Sigmoid colon (tissue), 7 donors: ENCODE measurements at places on chromosomes 6 and 20. TPM values are rescaled to one million over a fixed set of nuclear protein-coding genes. Genes with fewer than 3 reads are reported as not detected.

GRCh38 chr6:28003661-28004060 lies 46.6 kb downstream of the OR2B6 start:
- no peak for DNase-seq

DNA sequence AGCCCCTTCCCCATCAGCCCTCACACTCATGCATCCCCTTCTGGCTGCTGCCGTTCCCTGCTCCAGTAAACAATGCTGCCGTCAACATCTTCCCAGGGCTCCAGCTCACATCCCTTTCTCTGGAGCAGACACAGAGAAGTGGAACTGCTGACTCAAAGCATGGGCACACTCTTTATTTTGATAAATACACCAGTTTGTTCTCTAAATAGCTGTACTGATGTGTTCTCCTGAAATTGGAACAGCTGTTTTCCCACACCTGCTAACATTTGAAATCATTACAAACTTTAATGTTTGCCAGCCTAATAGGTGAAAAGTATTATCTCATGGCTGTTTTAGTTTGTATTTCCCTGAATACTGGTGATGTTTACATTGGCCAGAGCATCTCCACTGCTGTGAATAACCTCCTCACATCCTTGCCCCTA lies 102.1 kb upstream of the NXT1 start:
- DNase-seq = no peak

DNA sequence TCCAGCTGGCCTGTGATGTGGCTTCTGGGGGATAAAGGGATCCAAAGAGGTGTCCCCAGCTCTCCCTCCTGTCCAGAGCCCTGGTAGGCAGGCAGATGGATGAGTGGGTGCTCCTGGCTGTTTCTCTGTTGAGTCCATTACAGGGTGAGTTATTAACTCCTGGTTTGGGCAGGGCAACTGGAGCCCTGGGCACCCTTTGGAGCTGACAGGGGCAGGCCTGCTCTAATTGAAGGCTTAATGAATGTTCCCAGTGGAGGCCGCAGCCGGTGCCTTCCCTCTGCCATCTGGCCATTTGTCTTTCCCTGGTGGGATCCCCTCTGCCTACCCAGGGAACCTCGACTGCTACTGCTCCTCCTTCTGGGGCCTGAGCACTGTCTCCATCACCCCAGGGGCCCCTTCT lies 44.7 kb upstream of the MLN start:
- no peak for DNase-seq

GRCh38 chr6:143322386-143322785 lies 128.1 kb downstream of the ADAT2 start:
- no peak for DNase-seq

- DNase-seq = no peak
These were observed 63.3 kb upstream of the SLC2A12 start for GRCh38 chr6:134115715-134116074.

- DNase-seq = no peak
These were observed 3.9 kb upstream of the LY6G6D start for GRCh38 chr6:31711233-31711632.

- DNase-seq = peak; percentile 62
These were observed 26.7 kb downstream of the NPEPL1 start for GRCh38 chr20:58719258-58719657.

GRCh38 chr6:2853769-2854395 lies 12.2 kb upstream of the SERPINB1 start:
- no peak for DNase-seq

DNA sequence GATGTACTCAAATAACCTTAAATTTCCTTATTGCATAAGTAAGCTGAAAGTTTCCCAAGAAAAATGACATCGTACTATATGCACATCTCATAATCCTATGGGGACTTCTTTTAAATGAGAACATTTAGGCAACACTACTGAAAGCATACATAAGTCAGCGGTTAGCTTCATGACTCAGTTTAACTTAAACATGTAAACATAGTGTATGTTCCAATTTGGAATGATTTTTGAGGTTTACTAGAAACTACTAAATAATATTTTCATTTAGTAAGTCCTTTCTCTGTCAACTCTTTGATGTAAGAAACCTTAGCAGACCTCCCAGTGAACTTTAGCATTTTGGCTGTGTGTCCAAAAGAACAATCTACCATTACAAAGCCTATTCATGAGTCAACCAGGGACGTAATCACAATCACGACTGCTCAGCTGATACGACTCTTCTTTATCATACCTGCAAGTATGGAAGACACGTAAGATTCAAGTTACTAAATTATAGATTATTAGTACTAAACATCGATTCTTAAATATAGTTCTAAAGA lies 19.3 kb downstream of the HIVEP2 start:
- no peak for DNase-seq

DNA sequence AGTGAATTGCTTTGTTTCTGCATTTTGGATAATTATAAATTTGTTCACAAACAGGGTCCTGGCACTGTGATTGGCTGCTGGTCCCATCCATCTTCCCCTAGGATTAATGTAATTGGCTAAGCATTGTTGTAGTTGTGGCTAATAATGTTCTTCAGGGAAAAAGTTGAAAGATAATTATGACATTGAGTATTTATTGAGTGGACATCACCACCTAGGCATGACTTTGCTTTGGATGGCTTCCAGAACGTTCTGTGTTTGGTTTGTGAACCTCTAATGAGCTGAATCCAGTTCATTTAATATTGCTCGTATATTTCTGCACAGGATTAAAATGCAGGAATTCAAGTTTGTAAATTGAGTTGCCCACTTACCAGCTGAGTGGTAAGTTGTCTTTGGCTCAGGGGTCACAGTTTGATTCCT lies 55.1 kb downstream of the ARID1B start:
- no peak for DNase-seq

DNA sequence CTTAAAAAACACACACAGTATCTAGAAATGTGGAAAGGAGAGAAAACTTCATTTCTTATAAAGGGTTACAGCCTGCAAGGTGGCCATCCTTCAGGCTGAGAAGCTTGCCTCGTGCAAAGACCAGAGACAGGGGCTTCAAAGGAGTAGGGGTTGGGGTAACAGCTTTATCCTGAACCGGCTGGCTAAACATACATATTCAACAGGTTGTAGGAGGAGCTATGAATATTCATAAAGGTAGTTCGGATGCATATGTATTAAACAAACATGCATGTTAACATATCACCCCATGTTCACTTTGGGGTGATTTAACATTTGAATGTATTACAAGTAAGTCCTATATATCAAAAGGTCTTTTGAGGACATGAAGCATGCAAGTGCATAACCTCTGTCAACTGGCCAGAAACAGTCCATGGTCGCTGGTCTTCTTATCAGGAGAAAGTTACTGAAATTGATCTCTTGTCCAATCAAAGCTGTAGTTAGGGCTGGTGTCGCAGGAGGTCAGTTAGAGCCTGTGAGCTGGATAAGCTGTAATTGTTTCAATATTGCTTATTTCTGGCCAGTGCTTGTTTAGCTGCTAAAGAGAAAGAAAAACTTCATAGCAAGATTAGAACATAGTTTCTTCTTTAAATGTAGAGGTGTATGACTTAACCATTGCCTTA lies 2.3 kb upstream of the STMND1 start:
- no peak for DNase-seq

DNA sequence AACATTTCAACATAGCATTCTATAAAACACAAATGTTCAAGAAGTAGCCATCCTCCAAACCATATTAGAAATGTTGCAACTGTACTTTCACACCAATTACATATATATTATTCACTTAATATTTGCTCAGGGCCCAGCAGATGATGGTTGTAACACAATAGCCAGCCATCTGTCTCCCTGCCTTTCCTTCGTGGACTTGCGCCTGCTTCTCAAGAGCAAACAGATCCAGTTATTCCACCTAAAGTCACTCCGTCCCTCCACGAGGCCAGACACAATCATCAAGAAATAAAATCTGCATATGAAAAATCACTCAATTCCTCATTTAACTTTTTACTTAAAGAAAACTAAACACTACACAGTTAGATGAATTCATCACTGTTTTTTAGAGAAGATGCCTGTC lies 160.4 kb downstream of the RALGAPA2 start:
- DNase-seq = no peak

DNA sequence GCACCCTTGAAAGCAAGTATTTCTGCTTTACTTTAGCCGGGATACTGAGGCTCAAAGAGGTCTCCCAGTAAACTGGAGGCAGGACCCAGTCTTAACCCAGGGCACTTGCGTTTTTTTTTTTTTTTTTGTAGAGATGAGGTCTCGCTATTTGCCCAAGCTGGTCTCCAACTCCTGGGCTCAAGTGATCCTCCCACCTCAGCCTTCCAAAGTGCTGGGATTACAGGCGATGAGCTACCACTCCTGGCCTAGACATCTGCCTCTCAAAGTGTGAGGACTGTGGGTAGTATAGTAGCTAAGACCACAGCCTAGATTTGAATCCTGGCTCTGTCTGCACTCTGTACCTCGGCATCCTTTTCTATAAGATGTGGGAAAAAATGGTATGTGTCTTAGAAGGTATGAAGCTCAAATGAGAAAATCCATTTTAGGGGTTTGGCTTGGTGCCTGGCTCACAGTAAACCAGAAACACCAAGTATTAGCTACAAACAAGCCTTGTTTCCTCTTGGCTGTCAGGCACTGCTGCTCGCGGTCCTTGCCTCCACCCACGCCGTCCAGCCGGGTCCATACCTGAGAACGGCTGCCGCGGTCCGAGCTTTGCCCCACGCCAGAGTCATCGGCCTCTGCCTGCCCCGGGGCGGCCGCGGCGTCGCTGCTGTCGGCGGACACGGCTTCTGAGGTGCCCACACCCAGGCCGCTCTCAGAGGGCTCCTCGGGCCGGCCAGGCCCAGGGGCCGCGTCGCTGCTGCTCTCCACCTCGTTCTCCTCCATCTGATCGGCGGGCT lies 1.2 kb downstream of the ZNF335 start:
- DNase-seq = no peak

DNA sequence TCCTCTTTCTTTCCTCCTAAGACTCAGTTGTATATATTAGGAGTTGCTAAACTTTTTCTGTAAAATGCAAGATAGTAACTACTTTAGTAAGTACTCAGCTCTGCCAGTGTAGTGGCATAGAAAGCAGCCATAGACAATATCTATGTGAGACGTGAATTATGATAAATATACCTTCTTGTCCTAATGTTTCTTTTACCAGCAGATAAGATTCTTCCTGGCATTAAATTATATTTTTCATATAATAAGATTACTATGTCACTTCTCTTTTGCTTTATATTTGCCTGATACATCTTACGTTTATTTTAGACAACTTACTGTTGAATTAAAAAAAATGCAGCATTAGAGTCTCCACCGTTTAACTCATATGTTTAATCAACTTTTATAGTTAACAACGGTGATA lies 51.7 kb downstream of the HDGFL1 start:
- no peak for DNase-seq

GRCh38 chr6:18055098-18055497 lies 67.4 kb downstream of the NHLRC1 start:
- no peak for DNase-seq

GRCh38 chr20:1757072-1757471 lies 99.5 kb upstream of the SIRPG start:
- DNase-seq = no peak

- no peak for DNase-seq
These were observed 25.1 kb upstream of the UTRN start for GRCh38 chr6:144259986-144260385.

- DNase-seq = no peak
These were observed 53.1 kb downstream of the RBM24 start for GRCh38 chr6:17334265-17334664.

- DNase-seq = no peak
These were observed 19.7 kb downstream of the NINL start for GRCh38 chr20:25565578-25566157.

- no peak for DNase-seq
These were observed 154.0 kb downstream of the KIF16B start for GRCh38 chr20:16419138-16419715.

DNA sequence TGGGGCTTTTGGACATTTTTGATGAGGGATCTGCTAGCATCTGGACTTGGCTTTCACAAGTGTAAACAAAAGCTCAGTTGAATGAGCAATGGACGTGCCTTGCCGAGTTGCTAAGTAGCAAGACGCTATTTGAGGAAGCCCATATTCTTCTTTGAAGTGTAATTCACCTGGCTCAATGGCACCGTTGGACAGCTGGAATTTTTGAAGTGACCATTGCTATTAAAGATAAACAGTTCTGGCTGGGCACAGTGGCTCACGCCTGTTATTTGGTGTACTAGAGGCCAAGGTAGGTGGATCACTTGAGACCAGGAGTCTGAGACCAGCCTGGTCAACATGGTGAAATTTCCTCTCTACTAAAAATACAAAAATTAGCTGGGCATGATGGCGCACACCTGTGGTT lies 88.8 kb upstream of the SOX4 start:
- no peak for DNase-seq

DNA sequence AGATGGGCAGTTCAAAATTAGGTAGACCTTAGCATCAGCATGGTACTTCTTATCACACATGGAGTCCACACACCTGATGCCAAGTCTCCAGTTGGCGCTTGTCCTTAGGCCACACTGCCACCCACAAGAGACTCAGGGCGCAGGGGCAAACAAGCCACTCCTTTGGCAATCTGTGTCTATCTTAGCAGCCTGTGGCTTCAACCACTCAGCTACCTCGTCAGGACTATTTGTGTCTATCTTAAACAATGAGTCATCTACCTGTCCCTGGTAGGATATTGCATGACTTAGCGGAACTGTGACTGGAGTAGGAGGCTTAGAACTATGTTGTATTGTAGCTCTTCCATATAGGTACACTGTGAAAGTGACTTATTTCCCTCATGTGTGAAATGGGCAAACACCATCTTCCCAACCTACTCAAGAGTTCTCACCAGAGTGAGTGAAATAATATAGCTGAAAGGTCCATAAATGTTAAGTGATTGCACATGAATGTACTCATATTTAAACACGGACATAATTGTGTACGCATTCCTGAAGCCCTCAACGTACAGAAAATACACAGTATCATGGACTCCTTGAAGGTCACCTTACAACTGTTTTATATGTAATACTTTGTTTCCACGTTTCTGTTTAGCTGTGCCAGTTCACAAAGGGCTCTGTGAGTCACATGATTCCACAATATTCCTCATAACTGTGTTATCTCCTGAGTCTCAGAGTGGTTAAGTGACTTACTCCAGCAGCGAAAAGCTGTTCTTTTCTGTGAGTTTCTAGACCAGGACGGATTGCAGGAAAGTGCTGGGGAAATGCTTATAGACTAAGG lies 1.6 kb downstream of the TRIM27 start:
- no peak for DNase-seq

GRCh38 chr6:152879681-152880080 lies 103.2 kb downstream of the FBXO5 start:
- DNase-seq = no peak

- no peak for DNase-seq
These were observed 3.9 kb downstream of the SPEF1 start for GRCh38 chr20:3777381-3777715.

- no peak for DNase-seq
These were observed 5.0 kb downstream of the TCF21 start for GRCh38 chr6:133893946-133894345.

ZNF76 gene
- total RNA-seq = 59.8 TPM

SCRT2 gene
- not detected for total RNA-seq

ZGPAT gene
- total RNA-seq = 22.5 TPM

MYB gene
- total RNA-seq = not detected

EPPIN gene
- not detected for total RNA-seq

STMND1 gene
- total RNA-seq = 0.36 TPM

PHF3 gene
- 76.7 TPM for total RNA-seq

EIF6 gene
- 68.3 TPM for total RNA-seq

PGM3 gene
- total RNA-seq = 7.5 TPM

GPLD1 gene
- total RNA-seq = 4.8 TPM
